ENCODE measurements at places on chromosomes 6 and 20.

DNA sequence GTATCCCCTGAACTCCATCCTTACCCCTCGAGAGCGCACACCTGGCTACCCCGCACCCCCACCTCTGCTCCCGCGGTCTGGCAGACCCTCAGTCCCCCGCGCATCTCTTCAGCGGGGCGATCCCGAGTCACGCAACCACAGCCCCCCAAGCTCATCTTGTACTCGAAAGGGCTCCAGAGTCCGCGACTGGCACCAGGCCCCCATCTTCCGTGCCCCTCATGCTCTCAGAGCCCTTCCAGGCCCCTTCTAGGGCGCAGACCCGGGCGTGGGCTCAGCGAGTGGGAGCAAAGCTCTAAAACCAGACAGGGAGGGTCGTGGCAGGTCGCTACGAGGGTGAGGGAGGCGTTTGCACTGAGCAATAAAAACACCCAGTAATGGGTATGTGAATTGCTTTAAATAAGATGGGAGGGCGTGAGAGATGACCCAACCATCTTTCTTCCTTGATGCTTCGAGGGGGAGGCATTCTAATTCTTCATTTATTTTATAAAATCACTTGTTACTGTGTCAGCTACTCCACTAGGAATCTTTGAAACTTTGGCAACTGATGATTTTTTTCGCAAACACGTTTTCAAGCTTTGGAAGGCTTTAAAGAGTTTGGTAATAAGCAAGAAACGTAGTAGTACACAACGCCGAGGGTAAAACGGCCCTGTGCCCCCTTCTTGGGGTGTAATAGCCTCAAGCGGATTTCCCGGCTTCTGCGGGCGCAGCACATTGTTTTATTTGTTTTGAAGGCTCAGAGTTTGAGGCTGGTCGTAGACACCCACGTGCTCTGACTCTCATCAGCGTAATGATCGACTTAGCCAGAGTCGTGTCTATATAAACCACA is 42.6 kb upstream of the SUPT3H start:
- DNase-seq: no peak

GRCh38 chr20:42270539-42270938 is 652.4 kb upstream of the CHD6 start:
- DNase-seq: no peak

GRCh38 chr6:158763434-158764182 is 55.6 kb downstream of the EZR start:
- no peak for DNase-seq

- no peak for DNase-seq
Measured at GRCh38 chr6:68313911-68314310, 321.2 kb upstream of the ADGRB3 start.

- no peak for DNase-seq
Measured at GRCh38 chr20:50296450-50297375, 106.1 kb downstream of the CEBPB start.

DNA sequence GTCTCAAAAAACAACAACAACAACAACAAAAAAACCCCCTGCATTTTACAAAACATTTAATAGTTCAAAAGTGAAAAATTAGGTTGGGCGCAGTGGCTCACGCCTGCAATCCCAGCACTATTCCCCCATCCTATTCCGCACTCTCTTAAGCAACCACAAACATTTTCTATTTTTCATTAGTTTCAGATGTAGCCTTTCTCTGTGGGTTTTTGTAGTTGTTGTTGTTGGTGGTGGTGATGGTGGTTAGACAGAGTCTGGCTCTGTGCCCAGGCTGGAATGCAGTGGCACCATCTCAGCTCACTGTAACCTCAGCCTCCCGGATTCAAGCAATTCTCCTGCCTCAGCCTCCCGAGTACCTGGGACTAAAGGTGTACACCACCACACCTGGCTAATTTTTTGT is 6.4 kb upstream of the GMNN start:
- no peak for DNase-seq

DNA sequence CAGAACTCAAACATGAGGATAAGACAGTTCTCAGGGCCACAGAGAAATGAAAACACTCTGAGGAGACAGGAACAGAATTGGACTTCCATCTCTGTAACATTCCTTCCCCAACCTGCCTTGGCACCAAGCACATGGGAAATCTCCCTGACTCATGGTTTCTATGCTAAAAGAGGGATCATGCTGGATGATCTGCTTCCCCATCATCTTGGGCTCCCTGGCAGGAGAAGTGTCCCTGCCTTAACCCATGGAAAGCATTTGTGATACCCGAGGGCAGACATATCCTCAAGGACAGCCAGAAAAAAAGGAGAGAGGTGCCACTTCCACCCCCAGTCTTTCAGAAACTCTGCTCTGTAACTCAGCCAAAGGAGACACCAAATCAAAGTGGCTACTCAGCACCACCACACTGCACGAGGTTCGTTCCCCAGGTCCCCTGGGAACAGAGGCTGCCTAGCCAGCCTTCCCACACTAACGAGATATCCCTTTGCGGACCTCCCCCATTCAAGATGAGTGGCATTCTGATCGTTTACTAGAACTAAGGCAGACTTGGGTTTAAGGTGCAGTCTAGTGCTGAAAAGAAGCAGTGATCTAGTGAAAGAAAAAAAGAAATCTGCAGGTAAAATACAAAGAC is 34.8 kb downstream of the BLOC1S5 start:
- DNase-seq: peak; percentile 67

- DNase-seq: no peak
Measured at GRCh38 chr6:4773181-4773580, 3.0 kb upstream of the CDYL start.

GRCh38 chr6:30244560-30244959 is 31.4 kb upstream of the TRIM26 start:
- DNase-seq: no peak

DNA sequence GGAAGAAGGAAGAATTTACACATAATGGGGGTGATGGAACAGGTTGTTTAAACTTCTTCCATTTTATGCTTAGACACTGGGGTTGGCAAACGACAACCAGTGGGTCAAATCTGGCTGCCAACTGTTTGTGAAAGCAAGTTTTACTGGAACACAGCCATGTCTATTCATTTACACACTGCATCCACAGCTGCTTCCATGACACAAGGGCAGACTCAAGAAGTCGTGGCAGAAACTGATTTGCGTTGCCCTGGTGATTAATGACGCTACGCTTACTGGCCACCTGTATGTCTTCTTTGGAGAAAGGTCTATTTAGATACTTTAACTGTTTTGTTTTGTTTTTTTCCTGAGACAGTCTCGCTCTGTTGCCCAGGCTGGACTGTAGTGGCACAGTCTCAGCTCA is 19.0 kb downstream of the CTCFL start:
- no peak for DNase-seq

DNA sequence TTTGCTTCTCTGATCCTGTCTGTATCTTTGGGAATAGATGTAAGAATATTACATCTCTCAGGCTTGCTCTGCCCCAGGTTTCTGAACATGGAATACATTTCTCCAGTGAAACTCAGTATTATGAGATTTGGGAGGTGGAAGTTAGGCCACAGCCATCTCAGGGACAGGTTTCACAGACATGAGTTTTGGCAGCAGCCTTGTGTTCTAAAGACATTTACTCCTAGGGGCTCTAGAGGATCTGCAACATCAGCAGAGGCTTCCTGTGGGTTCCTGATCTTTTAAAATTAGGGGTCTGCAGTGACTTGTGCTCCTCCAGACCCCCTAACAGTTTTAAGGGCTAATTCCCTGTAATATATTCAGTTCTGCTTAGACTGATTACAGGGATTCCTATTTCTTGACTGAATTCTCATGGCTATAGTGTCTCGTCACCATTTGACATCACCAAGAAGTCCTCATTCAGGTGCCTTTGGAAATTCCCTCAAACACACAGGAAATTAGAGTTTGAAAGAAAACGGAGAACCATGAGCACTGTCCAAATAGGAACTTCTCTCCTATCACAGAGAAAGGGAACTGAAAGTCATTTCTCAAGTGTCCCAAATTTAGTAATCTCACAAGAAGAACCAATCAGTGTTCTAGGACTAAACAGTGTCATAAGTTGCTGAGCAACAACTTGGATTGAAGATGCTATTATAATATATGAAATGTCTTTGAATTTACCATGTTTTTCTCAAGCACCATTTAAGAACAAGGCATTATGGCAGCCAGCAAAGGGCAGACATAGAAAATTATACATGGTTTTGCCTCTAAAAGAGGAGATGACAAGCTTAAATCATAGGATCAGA is 2.5 kb upstream of the HLA-DRA start:
- DNase-seq: no peak

GRCh38 chr6:144855375-144855774 is 570.2 kb downstream of the UTRN start:
- no peak for DNase-seq

DNA sequence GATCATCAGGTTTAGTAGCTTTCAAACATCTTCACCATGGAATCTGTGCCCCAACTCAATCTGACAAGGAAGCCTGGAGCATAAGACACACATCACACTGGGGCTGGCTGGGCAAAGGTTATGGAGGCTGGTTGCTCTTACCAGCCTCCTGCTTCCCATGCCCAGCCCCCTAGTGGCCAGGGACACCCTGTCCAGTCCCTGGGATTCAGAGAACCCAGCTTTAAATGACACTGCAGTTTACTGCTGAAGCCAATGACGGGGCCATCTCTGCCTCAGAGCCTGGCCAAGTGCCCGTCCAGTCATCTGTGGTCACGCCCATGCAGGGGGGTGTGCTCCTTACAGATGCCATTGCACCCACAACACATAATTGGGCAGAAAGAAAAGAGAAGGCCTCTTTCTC is 272.9 kb downstream of the SMOC2 start:
- DNase-seq: peak; percentile 36

DNA sequence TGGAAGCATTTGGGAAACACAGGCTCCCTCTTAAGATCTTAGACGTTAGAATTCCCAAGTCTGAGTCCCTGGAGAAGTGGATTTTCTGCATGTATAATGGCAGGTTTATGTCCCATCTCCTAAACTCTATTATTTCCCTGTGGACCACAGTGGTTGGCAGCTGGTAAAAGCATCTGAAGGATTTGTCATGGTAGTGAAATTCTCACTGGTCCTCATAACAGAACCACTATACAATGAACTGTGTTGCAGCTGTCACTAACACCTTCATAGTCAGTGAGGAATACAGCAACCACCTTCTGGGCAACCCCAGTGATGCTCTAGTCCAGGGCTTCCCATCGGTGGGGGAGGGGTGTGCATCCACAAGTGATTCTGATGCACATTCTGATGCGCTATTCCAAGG is 396.9 kb downstream of the ZFAND3 start:
- DNase-seq: no peak

- no peak for DNase-seq
Measured at GRCh38 chr20:58070664-58071196, 157.7 kb downstream of the ANKRD60 start.

DNA sequence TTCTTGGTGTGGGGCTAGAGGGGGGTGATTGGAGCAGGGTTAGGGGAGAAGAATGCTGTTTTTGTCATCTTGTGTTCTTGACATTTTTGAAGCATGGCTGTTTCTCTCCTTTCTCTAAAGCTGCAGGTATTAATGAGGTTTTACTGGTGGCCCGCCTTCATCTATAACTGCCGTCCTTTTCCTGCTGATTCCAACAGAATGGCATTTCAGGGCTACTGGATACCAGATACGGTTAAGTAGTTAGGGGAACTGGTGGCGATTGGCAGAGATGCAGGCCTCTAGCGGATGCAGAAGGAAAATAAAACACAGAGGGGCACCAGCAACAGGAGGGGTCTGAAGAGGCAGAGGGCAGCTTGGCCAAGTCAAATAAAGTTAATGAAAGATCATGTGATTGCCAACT is 89.7 kb upstream of the EEF1E1 start:
- no peak for DNase-seq

DNA sequence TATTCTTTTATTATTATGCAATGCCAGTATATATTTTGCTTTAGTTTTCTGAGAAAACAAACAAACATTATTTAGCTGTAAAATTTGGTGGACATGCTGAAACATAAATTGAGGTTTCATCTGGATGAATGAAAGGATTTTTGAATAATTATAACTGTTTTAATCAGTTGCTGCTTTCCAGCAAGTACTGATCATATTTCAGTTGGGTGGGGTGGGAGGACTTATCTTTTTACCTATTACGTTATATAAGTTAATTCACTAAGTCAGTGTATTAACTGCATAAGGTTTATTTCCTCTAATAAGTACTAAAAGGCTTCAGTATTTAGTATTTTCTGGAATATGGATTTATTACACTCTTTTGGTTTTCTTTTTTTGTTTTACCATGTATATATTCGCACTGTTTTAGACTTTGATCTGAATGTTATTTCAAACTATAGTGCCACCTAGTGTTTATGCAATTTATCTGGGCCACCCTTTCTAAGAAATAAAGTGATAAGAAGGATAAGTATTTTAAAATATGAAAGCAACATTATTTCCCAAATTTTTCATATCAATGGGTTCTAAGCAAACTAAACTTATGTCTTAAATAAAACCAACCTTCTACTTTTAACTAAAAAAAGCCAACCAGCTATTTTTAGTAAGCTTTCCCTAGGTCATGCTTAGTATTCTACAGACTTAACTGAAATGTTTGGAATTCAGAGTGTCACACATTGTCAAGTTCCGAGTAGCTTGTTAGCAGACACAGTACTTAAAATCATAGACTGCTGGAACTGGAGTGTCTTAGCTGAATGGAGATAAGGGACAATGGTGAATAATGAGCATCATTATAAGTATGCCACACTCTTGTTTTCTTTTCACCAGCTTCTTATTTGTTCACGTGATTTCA is 105.4 kb upstream of the MCHR2 start:
- DNase-seq: no peak

DNA sequence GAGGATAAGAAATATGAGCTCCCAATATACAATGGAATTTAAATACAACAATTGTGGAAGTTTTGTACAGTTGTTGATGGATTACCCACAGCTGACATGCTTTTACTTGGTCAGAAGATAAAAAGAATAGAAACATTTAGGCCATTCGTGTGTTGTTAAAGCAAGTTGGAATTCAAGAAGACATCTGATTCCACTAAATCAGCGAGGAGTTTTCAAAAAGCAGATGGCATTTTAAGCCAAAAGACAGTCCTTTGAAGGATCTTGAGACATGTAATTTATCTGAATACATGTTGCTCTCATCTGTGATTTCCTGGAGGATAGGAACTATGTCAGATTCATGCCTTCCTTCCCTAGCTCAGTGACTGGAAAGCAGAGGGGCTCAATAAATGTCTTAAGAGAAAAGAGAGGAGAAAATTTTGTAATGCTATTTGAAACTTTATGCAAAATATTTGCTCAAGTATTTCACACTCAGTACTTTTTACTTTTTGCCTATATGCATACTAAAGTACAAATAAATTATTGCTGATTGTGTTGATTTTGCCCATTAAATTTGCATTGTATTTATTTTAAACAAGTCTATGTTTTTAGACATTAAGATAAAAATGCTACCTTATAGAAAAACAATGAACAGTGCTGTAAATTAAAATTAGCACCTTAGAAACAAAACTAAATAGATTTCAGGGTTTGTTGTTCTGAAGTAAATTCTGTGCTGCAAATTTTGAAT is 733.8 kb upstream of the FLRT3 start:
- no peak for DNase-seq

Data from glutamatergic neuron (in vitro differentiated cells).